ENCODE measurements at places on chromosomes 12 and 14.

DNA sequence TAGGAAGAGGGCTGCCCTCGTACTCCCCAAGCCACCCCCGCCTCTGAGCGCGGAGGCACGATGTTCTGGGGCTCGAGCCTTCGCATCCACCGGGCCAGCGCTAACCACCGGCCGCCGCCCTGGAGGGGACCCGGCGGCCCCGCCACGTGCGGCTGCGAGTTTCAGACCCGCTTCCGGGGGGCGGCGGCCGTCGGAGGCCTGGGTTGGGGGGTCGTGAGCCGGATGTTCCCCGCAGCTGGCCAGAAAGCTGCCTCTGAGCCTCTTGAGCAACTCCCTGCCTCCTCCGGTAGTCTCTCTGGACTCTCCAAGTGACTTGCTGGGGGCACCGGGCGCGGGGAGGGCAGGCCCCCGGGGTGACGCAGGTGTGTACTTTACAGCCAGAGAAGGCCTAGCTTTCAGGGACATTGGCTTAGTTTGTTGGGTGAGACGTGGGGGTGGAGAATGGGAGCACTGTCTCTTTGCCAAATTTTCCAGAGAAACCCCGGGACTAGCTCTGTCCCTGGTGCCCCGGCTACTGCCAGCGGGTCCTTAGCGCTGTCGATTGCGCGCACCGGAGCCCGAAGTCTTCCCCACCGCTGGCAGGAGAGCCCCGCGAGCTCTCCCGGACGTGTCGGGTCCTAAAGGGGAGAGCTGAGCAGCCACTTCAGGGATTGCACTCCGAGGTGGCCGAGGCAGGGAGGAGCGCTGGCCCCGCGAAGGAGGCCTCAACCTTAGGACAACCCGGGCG is 15.6 kb downstream of the OTX2 start:
- DNase-seq = no peak

DNA sequence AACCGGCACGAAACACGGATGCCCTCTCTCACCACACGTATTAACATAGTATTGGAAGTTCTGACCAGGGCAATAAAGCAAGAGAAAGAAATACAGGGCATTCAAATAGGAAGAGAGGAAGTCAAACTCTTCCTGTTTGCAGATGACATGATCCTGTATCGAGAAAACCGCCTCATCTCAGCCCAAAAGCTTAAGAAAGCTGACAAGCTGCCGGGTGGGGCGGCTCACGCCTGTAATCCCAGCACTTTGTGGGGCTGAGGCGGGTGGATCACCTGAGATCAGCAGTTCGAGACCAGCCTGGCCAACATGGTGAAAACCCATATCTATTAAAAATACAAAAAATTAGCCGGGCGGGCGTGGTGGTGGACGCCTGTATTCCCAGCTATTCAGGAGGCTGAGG is 17.7 kb downstream of the OR6S1 start:
- DNase-seq = no peak

DNA sequence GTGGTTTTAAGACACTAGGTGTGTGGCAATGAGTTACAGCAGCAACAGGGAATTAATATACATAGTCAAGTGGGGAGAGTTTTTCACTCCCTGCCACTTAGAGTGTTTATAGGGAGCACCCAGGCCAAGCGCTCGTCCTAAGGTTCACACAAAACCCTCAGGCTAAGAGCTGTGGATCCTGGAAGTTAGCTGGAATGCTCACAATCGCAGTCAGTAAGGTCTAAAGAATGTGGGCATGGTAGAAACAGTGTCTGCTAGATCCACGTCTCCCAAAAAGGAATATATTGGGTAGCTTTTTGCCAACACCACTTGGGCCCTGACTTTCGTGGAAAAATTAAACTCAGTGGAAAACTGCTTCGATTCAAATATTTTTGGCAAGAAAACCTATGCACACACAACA is 36.6 kb downstream of the STAB2 start:
- no peak for DNase-seq

GRCh38 chr12:110010853-110011723 is 11.9 kb downstream of the ANKRD13A start:
- no peak for DNase-seq

GRCh38 chr12:24231298-24231697 is 281.8 kb upstream of the SOX5 start:
- no peak for DNase-seq

GRCh38 chr12:588646-589045 is 74.6 kb downstream of the NINJ2 start:
- no peak for DNase-seq

- DNase-seq = no peak
Measured at GRCh38 chr12:115351514-115352077, 667.6 kb upstream of the TBX3 start.

- no peak for DNase-seq
Measured at GRCh38 chr12:18492372-18493025, 231.2 kb downstream of the PIK3C2G start.

All from NCI-H1694 (cell line).